BJ (cell line): ENCODE measurements at places on chromosomes 1 and 21. TPM values are rescaled to one million over a fixed set of nuclear protein-coding genes. Genes with fewer than 3 reads are reported as not detected.

LCE6A gene
- polyA plus RNA-seq: not detected in 2 replicates

DNAJC28 gene
- polyA plus RNA-seq: 0.38 and 0.91 TPM in 2 replicates

- no peak for DNase-seq
These were observed 19.8 kb downstream of the MIER1 start for GRCh38 chr1:66944330-66945274.

DNA sequence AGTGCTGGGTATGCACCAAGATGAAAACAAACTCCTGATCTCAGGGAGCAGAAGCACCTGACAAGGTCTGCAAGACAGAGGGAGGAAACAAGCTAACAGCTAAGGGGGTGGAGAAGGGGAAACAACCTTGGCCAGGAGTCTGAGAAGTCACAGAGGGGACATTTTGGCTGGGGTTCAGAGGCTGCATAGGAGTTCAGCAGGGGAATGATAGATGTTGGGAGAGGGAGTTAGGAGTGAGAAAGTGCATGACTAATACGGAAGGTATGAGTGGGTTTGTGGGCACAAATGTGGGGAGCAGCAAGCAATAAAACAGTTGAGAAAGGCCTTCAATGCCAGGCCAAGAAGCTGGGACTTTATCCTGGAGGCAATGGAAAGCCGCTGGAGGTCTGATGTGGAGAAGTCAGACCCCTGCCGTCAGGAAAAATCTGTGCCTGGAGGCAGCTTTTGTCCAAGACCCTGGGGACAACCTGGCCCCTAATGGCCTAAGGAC, 16.4 kb downstream of the EPHA2 start:
- no peak for DNase-seq

DNA sequence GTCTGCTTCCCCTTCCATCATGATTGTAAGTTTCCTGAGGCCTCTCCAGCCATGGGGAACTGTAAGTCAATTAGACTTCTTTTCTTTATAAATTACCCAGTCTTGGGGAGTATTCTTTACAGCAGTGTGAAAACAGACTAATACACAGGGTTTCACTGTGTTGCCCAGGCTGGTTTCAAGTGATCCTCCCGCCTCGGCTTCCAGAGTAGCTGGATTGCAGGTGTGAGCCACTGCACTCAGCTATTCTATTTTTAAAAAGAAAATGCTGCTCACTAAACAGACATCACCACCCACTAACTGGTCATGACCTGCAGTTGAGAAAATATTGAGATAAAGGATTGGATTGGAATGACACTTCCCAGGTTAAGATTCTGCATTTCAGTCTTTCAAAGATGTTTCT, 20.8 kb upstream of the SLC2A7 start:
- no peak for DNase-seq
